Brain (organoid and tissue), 16 donors: ENCODE measurements at places on chromosomes 12 and 14.

- peak; percentile 73 for DNase-seq
These were observed 117.2 kb upstream of the DNM1L start for GRCh38 chr12:32561931-32562341.

- no peak for DNase-seq
These were observed 26.3 kb downstream of the PDE6H start for GRCh38 chr12:14999021-14999694.

DNA sequence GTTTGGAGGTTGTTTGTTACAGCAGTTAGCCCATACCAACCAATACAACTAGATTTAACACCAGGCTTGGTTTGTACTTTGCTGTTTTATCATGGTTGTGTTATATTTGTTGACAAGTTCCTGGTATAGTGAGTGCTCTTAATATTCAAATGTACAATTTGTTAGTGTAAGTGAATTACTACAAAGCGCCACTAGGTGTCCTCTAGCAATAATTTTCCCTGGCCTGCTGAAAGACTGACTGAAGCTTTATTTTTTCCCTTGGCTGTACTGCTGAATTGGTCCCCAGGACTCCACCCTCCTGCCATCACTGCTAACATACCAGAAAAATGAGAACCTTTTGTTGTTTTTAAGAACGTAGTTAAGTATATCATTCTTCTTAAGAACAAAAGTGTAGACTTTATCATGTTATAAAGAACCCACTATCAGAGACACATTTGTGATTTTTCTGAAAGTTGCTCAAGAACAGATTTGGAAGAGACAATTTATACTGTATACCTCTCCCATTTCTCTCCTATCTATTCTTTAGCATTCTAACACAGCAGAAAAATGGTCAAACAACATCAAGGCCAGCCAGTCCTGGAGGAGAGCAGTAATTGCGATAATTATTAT, 75.3 kb upstream of the FAR2 start:
- peak; percentile 70 for DNase-seq

DNA sequence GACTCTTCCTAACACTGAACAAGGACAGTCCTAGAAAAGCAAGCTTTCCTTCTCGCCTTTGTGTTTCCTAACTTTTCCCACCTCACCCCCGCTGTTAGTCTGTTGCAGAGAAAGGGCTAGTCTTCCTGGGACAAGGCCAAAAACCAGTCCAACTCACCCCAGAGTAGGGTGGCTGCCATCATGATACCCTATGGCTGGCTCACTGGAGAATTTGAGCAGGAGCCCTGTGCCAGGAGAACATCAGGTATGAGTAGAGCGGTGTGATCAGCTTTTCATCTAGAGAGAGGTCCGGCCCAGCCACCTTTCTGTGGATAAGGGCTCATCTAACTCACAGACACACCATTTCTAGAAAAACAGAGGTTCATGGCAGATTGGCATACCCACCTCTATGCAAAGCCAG, 16.7 kb upstream of the ZFP36L1 start:
- DNase-seq: no peak

DNA sequence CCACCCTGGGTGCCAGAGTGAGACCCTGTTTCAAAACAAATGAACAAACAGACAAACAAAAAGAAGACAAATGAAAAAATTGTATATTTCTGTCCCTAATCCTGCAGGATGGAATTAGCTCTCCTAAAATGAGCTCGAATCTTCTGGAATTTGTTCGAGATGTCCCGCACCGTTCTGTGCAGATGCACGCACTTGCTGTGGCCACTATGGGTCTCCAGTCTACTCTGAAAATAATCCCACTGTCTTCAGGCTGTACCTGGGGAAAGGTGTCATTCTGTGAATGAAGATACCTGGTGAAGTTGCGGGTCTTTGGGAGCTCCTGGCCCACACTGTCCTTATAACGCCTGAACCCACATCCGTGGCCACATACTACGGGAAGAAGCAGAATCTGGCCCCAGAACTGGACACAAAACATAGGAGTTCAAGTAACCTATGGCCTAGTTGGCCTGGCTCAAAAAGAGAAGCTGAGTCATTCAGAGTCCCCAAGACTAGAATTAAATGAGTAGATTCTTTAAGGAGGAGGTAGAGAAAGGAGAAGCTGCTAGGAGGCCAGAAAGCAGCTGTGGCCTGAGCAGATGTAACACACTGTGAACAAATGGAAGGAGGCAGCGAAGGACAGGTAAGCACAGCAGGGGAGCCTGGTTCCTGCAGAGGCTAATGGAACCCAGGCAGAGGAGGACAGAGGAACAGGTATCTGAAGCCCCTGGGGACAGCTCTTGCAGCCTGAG, 108.6 kb downstream of the FOXN3 start:
- DNase-seq: no peak

- no peak for DNase-seq
These were observed 67.8 kb downstream of the TSHR start for GRCh38 chr14:81023095-81023710.

DNA sequence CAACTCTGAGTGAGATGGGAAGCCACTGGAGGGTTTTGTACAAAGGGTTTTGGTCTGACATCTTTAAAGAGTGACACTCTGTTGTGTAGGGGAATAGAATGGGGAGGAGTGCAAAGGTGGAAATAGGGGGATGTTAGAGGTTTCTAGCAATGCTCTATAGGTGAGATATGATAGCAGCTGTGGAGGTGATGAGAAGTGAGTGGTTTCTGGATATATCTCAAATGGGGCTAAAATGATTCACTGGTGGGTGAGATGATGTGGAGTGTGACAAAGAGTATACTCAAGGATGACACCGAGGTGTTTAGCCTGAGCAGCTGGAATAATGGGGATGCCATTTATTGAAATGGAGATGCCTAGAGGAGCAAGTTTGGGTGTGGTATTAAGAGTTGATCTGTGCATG, 426.4 kb downstream of the PCNX1 start:
- no peak for DNase-seq

DNA sequence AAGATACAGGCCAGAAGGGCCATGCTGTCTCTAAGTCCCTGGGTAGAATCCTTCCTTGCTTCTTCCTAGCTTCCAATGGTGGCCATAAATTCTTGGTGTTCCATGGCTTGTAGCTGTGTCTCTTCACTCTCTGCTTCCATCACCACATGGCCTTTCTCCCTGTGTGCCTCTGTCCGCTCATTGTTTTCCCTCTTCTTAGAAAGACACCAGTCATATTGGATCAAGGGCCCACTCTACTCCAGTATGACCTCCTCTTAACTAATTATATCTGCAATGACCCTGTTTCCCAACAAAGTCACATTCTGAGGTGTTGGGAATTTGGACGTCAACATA, 7.6 kb upstream of the MAP1LC3B2 start:
- no peak for DNase-seq

- DNase-seq: no peak
These were observed 171.1 kb downstream of the DACT1 start for GRCh38 chr14:58808828-58809227.

- DNase-seq: no peak
These were observed 77.5 kb downstream of the ACACB start for GRCh38 chr12:109193896-109194295.

DNA sequence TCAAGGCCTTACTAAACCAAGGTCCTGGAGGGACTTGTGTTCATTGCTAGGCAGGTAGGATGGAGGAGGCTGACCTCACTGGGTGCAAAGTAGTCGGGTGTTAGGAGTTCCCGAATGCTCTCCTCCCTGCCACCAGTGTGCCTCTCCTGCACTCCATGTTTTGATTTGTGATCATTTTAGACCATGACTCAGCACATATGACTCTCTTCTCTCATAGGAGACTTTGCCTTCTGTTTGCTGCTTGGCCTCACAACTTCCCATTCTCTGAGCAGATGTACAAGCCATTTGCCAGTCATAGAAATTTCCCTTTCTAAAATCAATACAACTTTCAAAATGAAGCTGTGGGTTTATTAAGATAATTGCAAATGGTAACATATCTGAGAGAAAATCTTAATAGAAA, 46.6 kb upstream of the LRIG3 start:
- DNase-seq: no peak
